ENCODE measurements at places on chromosomes 3 and 15.
A peak's percentile ranks its signal among the peaks of the same experiment; 100 is the strongest.

DNA sequence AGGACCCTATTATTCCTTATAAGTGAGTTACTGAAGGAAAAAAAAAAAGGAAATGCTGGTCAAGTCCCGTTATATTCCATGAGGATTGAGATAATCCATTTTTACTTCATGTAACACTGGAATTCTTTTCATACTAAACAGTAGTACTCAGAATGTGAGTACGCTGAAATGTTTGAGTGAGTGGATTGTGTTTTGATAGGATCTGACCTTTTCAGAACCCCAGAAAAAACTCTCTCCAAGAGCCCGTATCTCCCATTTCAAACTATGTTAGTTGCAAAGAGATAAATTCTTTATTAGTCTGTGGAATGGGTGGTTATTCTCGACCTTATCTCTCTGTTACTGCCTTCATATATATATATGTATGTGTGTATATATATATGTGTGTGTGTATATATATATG, 2.5 kb upstream of the LPP start:
- no peak for DNase-seq

- no peak for DNase-seq
Observed at GRCh38 chr3:124859025-124859424, 28.1 kb downstream of the ITGB5 start.

GRCh38 chr3:62954580-62954979, 79.4 kb upstream of the CADPS start:
- no peak for DNase-seq

DNA sequence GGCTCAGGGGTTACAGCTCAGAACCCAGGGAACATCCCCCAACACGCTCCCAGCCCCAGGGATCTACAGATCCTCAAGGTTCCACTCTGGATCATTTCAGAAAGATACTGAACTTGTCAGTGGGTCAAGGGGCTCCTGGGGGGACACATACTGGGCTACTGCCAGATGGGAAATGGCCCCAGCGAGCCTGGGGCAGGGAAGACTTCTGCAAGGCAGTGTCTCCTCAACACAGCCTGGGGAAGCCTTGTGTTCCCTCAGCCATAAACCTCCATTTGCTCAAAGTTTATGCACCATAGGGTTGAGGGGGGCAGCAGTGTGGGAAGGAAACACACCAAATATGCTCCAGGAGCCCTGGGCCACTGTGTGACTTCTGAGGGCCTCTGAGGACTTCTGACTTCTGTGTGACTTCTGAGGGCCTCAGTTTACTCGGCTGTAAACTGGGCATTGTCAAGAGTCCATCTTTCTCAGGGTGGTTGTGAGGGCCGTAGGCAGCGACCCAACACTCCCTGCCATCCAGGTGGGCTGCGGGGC, 58.4 kb downstream of the IQSEC1 start:
- no peak for DNase-seq

DNA sequence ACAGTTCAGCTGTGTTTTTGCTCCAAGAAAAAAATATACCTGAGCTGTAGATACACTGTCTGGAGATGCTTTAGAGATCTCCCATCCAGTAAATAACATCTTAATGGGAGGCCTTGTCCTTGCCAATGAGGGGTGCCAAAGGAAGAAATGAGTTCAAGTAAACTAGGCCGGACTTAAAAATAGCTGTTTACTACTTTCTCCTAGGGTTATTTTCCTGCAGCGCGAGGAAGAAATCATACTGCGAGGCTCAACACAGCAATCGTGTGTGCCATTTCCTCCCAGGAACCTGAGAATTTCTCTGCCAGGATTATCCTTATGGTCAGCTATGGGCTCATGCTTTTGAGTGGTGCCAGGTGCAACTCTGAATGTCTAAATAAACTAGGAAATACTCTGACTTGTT, 71.9 kb downstream of the CMTM8 start:
- peak; percentile 52 for DNase-seq

DNA sequence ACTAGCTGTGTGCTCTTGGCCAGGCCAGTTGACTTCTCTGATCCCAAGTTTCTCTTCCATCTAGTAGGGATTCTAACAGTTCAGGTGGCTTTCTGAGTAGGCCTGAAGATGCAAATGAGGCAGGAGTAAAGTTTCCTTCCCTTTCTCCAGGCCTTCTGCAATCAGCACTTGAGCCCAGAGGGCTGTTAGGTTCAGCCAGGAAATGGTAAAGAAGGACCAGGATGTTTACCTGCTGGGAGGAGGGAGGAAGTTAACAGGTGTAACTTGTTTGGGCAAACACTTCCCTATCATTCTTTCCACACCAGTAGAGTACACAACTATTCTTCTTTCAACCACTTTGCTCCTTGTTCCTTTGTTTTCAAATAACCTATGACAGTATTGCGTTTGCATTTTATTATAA, 13.3 kb upstream of the TNFSF10 start:
- no peak for DNase-seq

DNA sequence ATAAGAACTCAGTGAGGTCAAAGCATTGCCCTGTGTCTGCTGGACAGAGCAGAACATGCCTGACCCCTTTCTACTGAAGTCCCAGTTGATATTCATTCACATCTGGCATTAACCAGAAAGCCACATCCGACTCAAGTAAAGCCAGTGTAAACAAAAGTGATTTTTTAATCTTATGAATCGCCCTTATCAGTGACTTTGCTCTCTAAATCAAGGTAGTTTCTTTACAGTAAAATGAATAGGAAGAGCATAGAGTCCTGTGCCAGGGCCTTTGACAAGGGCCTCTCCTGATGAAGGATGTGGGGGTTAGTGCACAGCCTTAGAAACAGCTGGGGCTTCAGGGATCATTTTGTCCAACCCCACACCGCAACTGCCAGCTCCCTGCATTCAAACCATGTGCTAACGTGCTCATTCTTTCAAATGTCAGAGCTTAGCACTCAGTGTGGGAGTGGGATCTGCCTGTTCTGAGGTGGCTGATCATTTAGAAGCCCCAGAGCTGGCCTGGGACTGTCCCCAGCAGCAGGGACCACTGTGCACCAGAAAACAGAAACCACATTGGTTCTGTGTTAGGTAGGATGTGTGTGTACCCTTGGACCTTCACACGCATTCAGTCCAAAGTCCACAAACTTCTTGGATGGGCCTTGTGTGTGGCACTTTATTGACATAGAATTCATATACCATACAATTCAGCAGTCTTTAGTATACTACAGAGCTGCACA, 55.3 kb downstream of the CCR4 start:
- no peak for DNase-seq

DNA sequence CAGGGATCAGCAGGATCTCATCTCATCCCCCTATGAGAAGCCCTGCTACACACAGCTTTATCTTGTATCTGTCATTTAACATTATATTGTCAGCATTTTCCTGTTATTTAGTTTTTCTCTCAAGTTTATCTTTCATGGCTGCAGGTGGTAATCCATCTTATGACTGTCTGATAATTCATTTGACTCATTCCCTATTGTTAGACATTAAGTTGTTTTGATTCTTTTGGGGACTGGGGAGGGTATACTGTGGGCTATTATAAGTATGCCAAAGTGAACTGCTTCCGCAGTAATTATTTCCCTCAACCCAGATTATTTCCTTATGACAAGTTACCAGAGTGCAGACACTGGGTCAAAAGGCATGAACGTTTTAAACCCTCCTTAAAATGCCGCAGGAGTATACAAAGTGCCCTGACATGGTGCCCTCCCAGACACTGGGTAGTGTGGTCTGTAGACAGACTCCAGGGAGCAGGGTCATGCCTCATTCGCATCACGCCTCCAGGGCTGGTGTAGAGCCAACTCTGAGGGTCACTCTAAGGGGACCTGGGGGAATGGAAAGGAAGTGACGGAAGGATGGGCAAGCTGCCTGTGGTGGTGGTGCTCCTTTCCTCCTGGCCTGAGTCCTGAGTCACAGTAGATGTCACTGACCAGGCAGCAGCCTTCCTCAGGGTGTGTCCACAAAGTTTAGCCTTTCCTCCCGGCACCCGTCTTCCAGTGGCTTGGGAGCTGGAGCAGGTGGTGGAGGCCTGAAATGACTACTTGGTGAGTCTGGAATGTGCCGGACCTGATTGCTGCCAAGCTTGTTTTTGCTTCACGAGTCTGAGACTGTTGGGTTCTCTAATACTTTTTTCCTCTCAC, 11.6 kb downstream of the GPR160 start:
- DNase-seq, result no peak

GRCh38 chr3:33578325-33579177, 138.3 kb upstream of the UBP1 start:
- no peak for DNase-seq

DNA sequence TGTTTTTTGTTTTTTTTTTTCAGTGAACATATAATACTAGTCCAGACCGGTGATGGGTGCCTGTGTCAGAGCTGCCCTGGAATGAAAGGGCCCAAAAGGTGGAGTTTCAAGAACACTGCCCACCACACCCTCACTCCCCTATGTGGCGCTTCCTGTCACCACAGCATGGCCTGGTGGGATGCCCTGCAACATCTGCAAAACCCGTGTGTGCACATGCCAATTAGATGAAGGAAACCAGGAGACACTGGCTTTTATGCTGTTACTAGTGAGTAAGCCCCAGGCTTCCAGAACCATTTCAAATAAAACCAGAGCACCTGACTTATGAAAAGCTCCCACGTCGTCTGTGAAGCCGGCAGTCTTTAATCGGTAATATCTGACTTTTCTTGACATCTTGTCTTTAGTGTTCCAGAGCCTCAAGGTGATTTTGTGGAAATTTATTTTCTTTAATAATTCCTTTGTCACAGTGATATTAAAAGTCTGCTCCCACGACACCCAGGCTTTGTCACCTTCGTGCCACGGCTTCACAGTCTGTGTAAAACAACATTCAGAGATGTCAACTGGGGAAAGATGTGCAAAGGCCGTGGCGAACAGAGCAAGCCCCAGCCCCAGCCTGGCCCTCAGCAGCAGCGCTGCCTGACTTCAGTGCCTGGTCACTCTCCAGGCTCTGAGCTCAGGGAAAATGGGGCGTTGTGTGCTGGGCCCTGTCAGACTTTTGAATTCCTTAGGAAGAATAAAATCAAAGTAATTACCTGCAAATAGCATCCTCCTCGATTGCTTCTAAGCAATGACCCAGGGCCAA, 6.4 kb downstream of the CFAP92 start:
- DNase-seq, result no peak

- no peak for DNase-seq
Observed at GRCh38 chr3:188926111-188926510, 245.7 kb upstream of the TPRG1 start.

GRCh38 chr3:94811836-94812235, 749.0 kb downstream of the NSUN3 start:
- DNase-seq, result peak; percentile 15

- no peak for DNase-seq
Observed at GRCh38 chr3:138033202-138033691, 23.3 kb downstream of the CLDN18 start.

- DNase-seq, result no peak
Observed at GRCh38 chr3:186098740-186099139, 10.1 kb downstream of the ETV5 start.

GRCh38 chr3:62815981-62816380, 59.2 kb downstream of the CADPS start:
- DNase-seq, result no peak

DNA sequence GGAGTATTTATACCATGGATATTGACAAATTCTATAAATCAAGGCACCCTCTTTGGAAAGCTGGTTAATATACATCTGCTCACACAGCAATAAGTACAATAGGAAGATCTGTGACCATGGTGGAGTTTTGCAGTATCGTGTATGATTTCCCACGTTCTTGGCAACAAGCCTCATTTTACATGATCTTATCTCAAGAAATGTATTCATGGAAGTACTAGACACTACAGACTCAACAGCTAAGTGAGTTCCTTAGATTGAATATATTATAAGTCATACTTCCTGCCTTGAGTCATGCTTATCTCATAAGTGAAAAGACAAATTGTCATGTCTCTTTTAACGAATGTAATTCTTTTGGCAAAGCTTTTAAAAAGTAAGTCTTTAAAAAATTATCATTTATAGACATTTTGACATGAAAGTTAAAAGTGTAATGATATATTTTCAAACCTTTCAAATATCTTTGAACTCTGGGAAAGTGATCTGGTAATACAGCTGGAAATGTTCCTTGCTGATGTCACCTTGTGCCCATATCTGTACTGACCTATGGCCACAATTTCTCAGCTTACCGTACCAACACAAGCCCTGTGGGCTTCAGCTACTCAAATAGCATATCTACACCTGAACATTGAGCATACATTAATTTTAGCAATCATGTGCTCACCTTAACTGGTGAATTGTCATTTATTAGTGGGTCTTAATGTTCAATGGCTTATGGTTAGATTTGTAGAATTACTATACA, 130.3 kb upstream of the TMC3 start:
- DNase-seq, result no peak

GRCh38 chr3:183064475-183064874, 34.8 kb downstream of the MCCC1 start:
- DNase-seq, result no peak

DNA sequence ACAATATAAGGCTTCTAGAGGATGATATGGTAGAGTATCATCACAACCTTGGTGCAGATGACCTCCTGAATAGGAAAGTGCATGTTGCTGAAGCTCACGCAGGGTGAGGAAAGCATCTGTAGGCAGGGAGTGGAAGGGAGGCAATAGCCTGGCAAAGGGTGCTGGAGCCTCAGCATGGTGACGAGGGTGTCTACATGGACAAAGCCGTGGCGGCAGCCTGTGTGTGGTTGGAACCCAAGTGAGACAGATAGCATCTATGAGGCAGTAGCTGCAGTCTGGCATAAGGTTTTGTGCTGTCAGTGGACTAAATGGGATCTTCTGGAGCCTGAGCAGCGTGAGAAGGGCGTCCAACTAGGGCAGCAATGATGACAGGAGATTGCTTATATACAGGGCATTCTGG, 132.5 kb downstream of the DLG1 start:
- DNase-seq, result peak; percentile 22

- peak; percentile 28 for DNase-seq
Observed at GRCh38 chr3:131658115-131658514, 155.3 kb upstream of the MRPL3 start.

DNA sequence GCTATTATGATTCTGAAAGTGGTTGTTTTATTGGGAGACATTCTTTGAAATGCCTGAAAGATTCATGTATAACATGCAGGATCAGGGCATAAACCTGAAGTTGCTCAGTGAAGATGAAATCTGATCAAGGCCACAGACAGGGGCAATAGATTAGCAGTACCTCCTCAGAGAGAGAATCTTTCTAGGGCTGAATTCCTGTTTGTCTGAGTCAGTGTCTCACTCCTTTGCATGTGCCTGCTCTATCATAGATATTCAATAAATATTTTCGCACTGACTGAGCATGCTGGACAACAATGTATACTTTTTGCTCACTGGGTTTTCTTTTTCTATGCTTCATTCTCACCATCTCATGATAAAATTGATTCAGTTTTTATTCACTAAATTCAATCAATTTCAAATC, 49.8 kb upstream of the PFN2 start:
- DNase-seq, result no peak
